ENCODE measurements at places on chromosomes 12 and 14.
A peak's percentile ranks its signal among the peaks of the same experiment; 100 is the strongest.

GRCh38 chr14:54411371-54411770 lies 14.6 kb downstream of the CDKN3 start:
- DNase-seq, result no peak

DNA sequence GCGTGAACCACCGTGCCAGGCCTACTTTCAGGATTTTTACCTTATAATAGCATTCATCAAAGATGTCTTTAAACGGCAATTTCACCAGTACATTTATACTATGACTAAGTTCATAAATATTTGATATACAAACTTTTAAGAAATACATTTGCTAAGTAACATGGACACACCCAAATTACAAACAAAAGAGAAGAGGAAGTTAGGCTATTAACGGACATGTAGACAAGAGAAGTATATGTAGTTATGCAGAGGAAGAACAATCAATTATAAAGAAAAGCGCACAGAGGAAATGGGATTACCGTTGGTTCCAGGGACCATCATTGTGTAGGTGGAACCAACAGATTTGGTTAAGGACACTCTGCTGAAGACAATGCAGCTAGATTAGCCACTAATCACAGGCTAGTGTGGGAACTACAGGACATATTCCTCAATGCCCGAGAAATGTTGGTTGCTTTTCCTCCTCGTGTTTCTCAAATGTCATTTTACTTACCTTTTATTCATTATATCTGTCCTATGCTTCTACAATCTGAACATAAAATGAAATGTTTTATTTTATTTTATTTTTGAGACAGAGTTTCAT lies 24.0 kb upstream of the PKP2 start:
- DNase-seq, result no peak

DNA sequence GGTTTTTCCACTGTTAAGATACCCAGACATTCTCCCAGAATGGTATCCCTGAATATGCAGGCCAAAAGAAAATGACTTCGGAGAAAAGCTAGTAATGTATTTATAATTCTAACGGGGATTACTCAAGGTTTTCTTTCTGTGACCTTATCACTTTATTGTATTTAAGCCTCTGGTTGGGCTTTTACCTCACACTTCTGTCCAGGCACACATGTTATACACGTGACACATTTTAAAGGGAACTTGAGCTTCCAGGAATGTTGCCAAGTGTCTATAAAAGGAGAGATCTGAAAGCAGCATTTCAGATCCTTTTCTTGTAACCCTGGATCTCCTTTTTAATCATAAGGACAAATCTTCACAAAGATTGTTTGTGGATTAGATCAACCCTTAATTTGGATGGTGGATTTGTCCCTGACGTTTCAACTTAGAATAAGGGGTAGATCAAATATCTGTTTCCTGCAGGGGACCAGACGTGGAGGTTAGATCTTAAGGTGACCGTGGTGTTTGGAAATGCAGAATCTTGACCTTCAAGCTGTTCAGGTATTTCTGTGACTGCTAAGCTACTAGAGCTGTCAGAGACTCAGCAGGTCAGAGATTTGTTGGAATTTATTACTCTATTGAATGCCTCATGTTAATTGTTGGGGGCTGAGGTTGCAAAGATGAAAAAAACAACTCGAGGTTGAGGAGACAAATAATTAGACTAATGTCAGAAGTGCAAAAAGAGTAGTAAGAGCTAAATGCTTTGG lies 1.5 kb downstream of the CIPC start:
- DNase-seq, result no peak

DNA sequence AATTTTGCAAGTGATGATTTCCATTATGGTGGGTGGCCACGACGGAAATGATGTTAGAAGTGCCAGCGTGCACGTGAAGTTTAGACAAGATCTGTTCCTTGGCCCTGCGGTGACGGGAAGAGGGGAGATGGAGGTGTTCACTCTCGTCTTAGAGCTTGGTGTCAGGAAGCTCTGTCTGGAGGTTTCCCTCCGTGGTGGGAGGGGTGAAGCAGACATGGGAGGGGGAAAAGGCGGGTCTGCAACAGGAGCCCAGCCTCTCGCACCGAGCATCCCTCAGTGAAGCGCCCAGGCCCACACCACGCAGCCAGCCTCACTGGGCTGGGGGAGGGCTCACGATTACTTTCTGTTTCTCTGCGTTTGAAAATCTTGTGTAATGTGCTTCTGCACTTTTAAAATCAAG lies 26.3 kb downstream of the EML1 start:
- DNase-seq, result no peak

DNA sequence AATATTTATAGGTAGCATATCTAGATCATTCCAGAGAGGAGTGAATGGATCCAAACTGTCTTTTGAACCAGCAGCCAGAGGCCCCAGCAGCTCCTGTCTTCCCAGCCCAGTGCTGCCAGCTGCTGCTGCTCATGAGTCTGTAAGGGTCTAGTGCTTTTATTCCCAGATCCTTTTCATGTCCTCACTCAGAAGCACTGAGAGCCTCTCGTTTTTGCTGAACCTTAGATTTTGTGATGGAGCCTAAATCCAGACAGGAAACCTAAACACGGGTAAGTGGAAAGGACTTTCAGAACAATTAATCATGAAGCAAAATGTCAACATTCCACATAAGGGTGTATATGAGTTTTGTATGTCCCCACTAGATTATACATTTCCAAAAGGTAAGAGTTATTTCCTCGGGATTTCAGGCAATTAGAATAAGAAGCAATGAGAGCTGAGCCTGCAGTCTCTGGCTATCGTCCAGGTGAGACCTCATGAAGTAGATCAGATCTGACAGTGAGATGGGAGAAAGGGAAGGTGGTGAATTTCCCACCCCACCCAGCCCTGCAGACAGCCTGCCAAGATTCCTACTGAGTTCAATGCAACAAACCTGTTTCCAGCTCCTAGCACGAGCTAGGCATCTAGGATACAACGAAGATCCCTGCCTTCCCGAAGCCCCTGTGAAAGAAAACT lies 84.4 kb downstream of the NINJ2 start:
- no peak for DNase-seq

DNA sequence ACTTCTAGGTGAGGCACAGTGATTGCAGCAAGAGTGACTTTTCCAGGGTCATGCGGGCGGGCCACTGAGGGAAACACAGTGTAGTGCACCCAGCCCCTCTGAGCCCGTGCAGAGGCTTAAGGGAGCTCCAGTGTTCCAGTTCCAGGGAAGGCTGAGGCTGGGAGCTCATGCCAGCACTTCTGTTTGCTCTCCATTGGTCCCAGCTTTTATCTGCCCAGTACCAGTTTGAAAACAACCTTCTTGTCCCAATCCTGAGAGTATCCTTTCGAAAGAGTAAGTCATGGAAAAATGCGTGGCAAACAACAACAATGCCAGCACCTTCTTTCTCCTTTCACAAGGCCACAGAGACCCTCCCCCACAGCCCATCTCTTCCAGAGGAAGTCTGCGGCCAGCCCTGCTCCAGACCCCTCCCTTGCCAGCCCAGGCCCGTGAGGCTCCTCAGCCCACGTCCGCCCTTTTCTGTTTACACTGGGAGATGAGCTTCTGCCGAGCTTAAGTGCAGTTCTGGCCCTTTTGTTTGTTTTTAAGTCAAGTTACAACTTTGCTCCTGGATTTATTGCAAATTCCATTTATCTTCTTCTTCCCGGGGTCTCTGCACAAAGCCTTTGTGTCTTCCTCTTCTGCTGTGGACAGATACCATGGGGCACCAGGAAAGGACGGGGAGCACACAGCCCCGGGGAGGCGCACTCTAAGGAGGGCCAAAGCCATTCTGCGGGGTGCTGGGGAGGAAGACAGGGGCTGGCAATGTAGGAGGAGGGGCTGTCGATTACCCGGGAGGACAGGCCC lies 185.6 kb downstream of the ZFP36L1 start:
- DNase-seq, result no peak

- no peak for DNase-seq
Measured at GRCh38 chr12:2282318-2282717, 229.5 kb downstream of the CACNA1C start.

- DNase-seq, result no peak
Measured at GRCh38 chr14:58969951-58970751, 218.3 kb upstream of the DAAM1 start.

- peak; percentile 22 for DNase-seq
Measured at GRCh38 chr14:47626151-47627035, 49.0 kb downstream of the MDGA2 start.

GRCh38 chr12:95641299-95641952 lies 90.2 kb upstream of the USP44 start:
- no peak for DNase-seq

Measured in NCI-H2081 treated with DMSO at 0.1 percent for 48 hours (cell line).